ENCODE measurements at places on chromosomes 7 and 10. TPM values are rescaled to one million over a fixed set of nuclear protein-coding genes. Genes with fewer than 3 reads are reported as not detected.

AS3MT gene
- total RNA-seq = not detected

POU6F2 gene
- total RNA-seq = 0.40 TPM

IFIT1B gene
- total RNA-seq = not detected

NKX2-3 gene
- not detected for total RNA-seq

TMEM270 gene
- not detected for total RNA-seq

SPAM1 gene
- total RNA-seq = not detected

MMP21 gene
- not detected for total RNA-seq

PAX4 gene
- not detected for total RNA-seq

TDRD1 gene
- total RNA-seq = not detected

HIBADH gene
- total RNA-seq = 19.2 TPM

KIAA1217 gene
- not detected for total RNA-seq

AKR1C2 gene
- not detected for total RNA-seq

NEUROG3 gene
- total RNA-seq = not detected

EZH2 gene
- 73.3 TPM for total RNA-seq

POM121L12 gene
- total RNA-seq = not detected

TMEM236 gene
- 0.06 TPM for total RNA-seq

PIP4K2A gene
- total RNA-seq = 42.6 TPM

SLC18A2 gene
- total RNA-seq = not detected

SPDYE1 gene
- not detected for total RNA-seq

EPHA1 gene
- not detected for total RNA-seq

CYTH3 gene
- 4.7 TPM for total RNA-seq

LIPJ gene
- not detected for total RNA-seq

CREB3L2 gene
- 95.7 TPM for total RNA-seq

PLCE1 gene
- total RNA-seq = not detected

NPY gene
- total RNA-seq = not detected

MYL7 gene
- not detected for total RNA-seq

SCRN1 gene
- 62.7 TPM for total RNA-seq

CDH23 gene
- total RNA-seq = 8.1 TPM

SFXN4 gene
- total RNA-seq = 38.8 TPM

LRRC61 gene
- not detected for total RNA-seq

KNDC1 gene
- not detected for total RNA-seq

GJD4 gene
- total RNA-seq = not detected
